Activated CD4-positive, alpha-beta T cell treated with anti-CD3 and anti-CD28 coated beads, Interleukin-2, Interleukin-4, amounts not matched to agents 100 ng/mL and 50 ng/mL, durations not matched to agents 16 hours and 8 hours (primary cell): ENCODE measurements at places on chromosomes 7 and 10.

DNA sequence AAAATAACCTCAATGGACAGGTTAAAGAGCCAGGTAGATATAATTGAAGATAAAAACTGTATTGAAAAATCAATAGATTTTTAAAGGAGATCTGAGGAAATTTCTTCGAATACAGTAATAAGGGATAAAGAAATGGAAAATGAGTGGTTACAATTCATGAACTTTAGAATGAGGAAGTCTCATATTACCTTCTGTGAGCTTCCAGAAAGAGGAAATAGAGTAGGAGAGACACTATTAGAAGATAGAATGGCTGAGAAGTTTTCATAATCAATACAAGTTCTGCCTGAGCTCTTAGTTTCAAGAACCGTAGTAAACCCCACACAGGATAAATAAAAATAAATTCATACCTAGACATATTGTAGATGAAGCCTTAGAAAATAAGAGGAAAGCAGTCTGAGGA is 11.5 kb downstream of the SDK1 start:
- no peak for DNase-seq

- no peak for DNase-seq
Observed at GRCh38 chr7:75988568-75989499, 5.6 kb downstream of the TMEM120A start.

GRCh38 chr10:64594072-64594471 is 1072.9 kb downstream of the REEP3 start:
- DNase-seq = no peak

DNA sequence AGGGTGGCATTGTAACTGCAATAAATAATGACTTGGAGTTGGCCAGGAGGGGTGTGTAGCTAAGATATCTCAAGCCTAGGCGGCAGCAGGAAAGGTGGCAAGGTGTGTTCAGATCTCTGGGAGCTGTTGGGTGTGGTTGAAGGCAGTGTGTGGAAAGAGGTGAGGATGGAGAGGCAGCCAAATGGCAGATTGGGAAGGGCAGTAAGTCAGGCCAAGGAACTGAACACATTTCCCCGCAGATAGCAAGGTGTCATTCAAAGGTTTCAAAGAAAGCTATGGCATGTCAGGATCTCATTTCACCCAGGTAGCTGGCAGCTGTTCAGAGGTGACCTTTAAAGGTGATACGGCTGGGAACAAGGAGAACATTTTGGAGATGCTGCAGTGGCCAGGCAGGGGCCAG is 586.0 kb upstream of the MGMT start:
- DNase-seq = no peak

DNA sequence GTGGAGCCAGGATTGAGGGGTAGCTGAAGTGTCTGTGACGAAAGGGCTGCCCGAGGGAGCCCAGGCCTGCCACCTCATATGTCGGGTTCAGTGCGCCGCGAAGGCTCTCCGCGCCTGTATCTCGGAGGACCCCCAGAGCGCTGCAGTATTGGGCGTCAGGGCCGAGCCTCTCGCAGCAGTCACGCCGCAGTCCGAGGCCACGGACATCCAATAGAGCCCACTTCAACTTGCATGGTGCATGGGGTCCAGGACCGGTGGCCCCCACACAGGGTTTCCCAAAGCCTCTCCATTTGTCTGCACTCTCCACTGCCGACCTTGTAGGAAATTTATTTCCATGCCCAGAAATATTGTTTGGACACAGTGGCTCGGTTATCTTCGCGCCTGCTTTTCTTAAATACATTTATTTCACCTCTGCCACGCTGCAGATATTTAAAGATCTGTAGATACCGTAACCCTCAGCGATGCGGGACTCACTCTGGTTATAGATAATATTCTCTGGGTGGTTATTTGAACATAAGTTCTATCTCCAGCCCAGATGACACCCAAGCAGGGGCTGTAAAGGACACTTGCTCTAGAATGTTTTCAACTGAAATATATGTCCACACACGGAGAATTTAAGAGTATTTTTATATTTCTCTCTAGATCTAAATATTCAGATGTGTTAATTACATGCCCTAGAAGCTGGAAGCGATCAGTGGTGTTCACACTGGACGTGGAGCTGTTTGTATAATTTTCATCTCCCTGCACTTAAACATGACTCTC is 5.1 kb upstream of the ZNF503 start:
- no peak for DNase-seq

DNA sequence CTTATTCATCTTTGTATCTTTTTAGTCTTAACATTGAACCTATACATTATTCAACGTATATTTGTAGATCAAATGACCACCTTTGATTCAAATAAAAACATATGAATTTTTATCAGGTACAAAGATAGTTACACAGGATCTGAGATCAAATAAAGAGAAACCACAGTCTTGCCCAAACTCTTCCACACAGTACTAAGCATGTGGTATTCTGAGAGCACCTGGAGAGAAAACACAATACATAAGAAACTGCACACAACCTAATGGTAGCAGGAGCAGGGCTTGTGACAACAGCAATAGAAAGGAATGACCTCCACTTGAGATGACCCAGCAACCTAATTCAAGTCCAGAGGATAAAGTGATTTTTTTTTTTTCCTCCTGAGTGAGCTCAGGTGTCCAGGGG is 6.5 kb upstream of the WASL start:
- DNase-seq = no peak

DNA sequence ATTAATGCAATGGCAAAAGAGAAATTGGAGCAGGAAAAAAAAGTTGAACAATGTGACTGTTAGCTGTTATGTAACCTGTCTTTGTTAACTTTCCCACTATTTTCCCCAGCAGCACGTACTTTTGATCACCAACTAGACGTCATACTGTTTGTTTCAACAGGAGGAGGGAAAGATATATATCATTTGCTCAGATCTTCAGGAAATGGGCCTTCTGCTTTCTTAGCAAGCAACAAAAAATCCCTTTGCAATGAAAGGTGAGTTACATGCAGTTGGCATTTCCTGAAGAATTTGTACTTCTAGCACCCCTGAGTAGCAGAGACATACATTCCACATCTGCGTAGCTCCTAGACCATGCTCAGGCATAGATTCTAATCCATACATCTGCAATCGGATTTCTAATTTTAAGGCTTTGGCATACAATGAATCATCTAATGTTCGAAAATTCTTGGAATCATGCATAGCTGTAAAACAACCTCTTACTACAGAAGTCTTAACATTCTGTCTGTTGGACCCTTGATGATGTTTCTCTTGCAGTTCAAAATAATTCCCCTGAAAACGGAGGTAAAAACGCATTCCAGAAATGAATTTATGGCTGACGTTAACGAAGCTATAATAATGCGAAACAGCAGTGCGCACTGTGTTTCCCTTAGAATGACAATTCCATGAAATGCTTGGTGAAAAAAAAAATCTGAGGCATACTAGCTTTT is 286.9 kb upstream of the MGMT start:
- no peak for DNase-seq

DNA sequence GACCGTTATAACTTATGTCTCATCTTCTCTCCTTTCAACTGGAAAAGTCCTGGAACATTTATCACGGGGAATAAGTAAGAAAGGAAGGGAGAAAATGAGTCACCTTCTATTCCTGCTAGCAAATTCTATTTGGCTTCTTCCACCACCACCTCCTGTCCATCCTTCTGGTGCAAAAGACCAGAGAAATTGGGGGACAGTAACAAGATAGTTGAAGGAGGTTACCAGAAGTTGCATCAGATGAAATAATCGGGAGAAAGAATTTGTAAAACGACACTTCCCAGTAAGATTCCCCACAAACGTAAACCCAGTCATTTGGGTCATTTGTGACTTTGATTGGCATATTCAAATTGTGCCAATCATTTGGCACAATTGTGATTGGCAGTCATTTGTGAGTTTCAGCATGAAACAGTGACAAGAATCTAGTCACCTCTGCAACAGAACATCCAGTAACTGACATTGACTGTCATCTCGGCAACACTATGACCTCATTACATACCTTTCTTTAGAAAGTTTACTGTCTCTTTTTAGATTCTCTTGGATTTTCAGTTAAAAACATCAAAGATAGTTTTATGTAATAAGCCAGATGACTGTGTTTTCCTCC is 51.3 kb upstream of the PIK3CG start:
- no peak for DNase-seq

- DNase-seq = no peak
Observed at GRCh38 chr10:62040881-62041280, 139.4 kb downstream of the ARID5B start.

- DNase-seq = no peak
Observed at GRCh38 chr7:121793716-121794115, 79.2 kb upstream of the PTPRZ1 start.
